ENCODE measurements at places on chromosomes 12 and 14.

DNA sequence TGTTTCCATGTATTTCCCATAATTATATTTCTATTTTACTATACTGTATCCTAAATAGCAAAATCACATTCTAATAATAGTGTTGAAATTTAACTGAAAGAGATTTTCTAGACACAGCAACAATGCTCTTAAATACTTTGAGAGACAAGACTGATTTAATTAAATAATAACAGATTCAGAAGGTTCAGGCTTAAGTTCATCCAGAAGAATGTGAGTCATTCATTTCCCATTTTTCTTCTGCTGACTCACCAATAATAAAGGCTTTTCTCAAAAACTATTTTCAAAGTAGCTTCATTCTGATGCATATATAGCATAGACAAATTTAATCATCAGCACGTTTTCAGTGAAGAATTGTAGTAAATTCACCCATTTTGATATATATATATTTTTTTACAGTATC is 481.4 kb downstream of the MDGA2 start:
- DNase-seq, result no peak

DNA sequence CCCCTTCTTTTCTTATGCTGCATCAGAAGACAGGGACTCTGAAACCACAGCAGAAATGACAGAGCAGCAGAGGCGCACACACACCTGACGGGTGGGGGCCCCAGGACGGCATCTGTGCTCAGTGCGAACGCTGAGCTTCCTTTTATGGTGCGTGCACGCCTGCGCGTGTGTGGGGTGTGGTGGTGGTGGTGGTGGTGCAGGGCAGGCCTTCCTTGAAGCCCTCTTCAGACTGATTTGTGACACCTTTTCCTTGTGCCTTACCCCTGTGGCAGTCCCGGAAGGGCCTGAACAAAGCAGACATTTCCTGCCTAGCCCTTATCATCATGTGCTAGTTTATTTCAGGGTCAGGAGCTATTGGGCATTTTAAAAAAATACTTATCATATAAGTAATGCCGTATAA is 75.7 kb downstream of the TSPAN9 start:
- no peak for DNase-seq

- no peak for DNase-seq
These were observed 103.8 kb upstream of the HMGA2 start for GRCh38 chr12:65720136-65721130.

- no peak for DNase-seq
These were observed 583.5 kb upstream of the TBX3 start for GRCh38 chr12:115267464-115267863.

- no peak for DNase-seq
These were observed 100.5 kb downstream of the SPTSSA start for GRCh38 chr14:34361504-34362011.

GRCh38 chr12:20006871-20007730 is 361.2 kb upstream of the PDE3A start:
- no peak for DNase-seq
